SK-N-SH treated with all-trans-retinoic acid at 6 μM for 48 hours (cell line): ENCODE measurements at places on chromosomes 7 and 10.
A peak's percentile ranks its signal among the peaks of the same experiment; 100 is the strongest.

DNA sequence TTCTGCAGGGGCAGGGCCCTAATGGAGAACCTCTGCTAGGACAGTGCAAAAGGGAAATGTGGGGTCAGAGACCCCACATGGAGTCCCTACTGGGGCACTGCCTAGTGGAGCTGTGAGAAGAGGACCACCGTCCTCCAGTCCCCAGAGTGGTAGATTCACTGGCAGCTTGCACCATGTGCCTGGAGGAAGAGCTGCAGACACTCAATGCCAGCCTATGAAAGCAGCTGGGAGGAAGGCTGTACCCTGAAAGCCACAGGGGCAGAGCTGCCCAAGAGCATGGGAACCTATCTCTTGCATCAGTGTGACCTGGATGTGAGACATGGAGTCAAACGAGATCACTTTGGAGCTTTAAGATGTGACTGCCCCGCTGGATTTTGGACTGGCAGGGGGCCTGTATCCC lies 20.3 kb upstream of the GNAT3 start:
- no peak for ATAC-seq

GRCh38 chr7:54823776-54824175 lies 64.8 kb upstream of the SEC61G start:
- no peak for ATAC-seq

DNA sequence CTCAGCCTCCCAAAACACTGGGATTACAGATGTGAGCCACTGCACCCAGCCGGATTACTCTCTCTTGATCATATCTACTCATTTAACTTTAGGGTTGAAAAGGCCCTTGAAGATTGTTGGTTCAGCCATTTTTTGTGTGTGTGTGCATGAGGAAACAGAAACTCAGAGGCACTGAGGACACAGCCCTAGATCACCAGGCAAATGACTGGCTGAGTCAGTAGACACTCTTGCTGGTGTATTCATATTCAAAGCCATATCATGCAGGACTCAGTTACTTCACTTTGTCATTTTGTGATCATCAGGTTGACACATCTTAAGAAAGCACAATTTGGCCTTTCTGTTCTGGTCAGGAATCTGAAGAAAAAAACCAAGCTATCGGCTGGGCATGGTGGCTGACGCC lies 253.4 kb downstream of the TRIL start:
- no peak for ATAC-seq

- ATAC-seq, result peak; percentile 12; the same call in 1 of the 3 replicates
Measured at GRCh38 chr7:116443646-116444045, 55.9 kb upstream of the CAV2 start.

DNA sequence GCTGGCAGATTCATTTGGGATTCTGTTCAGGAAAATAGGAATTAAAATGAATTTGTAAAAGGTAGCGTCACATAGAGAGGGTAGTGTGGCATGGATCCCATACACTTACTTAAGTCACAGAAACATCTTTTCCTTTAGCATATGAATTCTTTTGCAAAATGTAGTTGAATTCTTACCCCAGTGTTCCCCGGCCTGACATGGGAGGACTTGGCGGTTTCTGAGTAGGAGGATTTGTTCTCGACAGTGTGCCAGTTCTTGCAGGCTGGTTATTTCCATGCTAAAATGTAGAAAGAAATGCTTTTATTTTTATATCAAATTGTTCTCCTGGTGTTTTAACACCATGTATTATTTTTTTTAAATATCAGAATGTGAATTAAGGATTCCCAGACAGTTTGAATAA lies 72.6 kb downstream of the PDSS1 start:
- ATAC-seq, result no peak

GRCh38 chr10:5566614-5567013 lies 41.9 kb downstream of the CALML3 start:
- no peak for ATAC-seq

GRCh38 chr10:90862908-90863514 lies 5.2 kb upstream of the HTR7 start:
- ATAC-seq, result peak; percentile 33; the same call in 1 of the 3 replicates

- no peak for ATAC-seq
Measured at GRCh38 chr7:102889851-102890250, 22.9 kb upstream of the LRRC17 start.

- no peak for ATAC-seq
Measured at GRCh38 chr10:63901228-63901627, 380.0 kb downstream of the REEP3 start.

DNA sequence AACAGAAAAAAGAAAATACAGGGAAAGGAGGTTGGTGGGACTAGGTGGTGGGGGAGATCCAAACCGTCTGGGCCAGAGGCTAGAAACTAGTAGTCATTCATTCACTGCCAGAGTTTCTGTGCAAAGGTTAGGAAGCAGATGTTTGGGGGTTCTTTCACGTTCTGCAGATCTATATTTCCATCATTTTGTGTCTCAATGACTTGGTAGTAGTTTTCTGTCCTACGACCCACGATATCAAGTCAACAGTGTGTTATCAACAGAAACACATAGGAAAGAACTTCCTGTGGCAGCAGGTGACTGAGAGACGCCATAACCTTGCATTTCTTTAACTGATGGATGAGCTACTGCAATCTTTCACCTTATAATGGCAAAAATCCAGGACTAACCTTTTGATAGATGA lies 1.8 kb downstream of the CEP55 start:
- no peak for ATAC-seq

GRCh38 chr10:36455526-36456133 lies 669.8 kb upstream of the ANKRD30A start:
- ATAC-seq, result no peak

DNA sequence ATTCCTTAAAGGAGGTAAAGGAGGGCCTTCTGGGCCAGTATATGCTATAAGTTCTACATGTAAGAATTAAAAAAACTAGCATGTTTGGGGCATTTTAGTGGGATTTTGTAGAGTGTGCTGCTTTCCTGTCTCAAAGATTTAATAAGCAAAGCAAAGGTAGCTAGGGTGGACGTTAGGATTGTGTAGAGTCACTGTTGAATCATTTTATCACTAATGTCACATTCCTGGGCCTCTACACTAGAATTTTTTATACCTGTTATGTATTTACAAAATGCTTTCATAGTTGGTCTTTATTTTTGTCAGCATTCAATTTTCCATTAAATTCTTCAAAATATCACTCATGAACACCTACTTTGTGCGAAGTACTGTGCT lies 139.4 kb upstream of the PHYHIPL start:
- no peak for ATAC-seq

DNA sequence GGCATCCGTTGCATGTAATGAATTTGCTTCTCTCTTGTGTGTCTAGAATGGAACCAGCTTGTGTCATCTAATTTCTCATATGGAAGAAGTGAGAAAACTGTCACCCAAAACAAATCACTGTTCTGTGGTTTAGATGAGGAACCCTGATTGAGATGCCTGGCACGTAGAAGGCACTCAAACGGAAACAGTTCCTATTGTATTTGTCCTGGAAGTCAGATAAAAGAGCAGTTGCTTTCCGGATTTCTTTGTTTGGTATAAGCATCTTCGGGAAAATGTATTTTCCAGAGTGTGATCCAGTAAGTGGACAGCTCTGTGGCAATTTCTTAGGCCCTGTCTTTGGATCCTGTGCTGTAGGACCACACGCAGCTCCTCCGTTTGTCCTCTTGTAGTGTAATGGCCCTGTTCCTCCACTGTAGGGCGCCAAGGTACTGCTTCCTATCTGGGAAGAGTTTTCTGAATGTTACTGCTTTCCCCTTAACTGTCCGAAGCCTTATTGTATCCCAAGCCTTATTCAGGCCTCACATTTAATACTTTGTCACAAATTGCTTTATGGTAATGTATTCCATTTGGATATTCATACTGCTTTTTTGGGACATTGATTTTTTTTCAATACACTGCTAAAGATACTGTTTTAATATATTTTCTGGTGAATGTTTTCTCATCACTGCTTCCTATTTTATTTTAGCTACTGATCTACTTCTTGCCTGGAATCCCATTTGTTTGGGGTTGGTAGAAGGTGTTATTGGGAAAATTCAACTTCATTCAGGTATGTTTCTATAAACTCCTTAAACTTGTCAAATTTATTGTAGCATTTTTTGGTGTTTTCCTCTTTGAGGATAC lies 24.8 kb downstream of the INPP5F start:
- peak; percentile 97 for ATAC-seq

- ATAC-seq, result no peak
Measured at GRCh38 chr7:42883950-42884349, 27.9 kb downstream of the C7orf25 start.

DNA sequence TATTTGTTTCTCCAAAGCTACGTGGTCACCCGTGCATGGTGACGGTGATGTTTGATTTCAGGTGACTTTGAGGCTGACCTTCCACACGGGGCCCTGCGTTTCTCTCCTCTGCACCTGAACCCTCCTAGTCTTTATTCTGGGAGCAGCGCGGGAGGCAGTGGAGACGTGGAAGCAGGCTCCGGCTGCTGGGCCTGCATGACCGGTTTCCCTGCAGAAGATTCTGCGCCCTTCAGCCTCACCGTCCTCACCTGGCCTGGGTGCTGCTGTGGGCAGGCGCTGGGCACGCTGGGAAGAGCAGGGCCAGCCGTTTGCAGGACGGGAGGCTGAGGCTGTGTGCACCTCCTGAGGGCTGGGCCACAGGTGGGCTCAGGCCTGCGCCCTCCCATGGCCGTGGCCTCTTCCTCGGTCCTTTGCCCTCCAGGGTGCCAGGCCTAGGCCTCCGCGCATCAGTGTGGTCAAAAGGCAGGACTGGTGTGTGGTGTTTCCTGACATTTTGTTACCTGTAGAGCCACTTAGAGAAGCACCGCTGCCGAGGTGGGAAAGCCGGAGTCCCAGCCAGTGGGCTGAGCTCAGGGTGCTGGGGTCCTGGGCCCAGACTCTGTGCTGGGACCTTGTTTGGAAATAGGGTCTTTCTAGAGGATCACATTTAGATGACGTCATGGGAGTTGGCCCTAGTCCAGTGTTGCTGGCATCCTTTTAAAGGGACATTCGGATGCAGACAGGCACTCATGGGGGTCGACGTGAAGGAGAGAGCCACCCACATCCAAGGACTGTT lies 478.3 kb downstream of the DNAJB6 start:
- ATAC-seq, result no peak

GRCh38 chr10:1394155-1394912 lies 338.1 kb downstream of the WDR37 start:
- no peak for ATAC-seq

DNA sequence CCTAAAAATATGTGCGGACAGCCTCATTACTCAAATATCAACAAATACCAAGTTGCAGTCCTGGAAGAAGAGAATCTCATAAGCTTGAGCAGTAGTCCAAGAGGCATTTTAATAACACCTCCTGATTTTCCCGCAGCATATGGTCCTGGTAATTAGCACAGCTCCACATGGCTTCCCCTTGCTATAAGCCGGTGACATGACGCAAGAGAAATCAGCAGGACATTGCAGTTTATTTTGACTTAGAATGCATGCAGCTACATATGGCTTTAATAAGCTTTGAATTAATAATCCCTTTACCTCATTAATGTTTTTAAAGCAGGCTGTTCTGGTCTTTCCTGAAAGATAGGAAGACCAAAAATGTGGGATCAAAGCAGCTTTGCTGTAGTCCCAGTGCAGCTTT lies 137.6 kb downstream of the RAMP3 start:
- ATAC-seq, result no peak; the same call in 2 of the 3 replicates

GRCh38 chr7:141522657-141523342 lies 28.4 kb upstream of the AGK start:
- no peak for ATAC-seq

GRCh38 chr10:79487296-79488194 lies 24.8 kb upstream of the EIF5AL1 start:
- ATAC-seq, result peak; percentile 82

DNA sequence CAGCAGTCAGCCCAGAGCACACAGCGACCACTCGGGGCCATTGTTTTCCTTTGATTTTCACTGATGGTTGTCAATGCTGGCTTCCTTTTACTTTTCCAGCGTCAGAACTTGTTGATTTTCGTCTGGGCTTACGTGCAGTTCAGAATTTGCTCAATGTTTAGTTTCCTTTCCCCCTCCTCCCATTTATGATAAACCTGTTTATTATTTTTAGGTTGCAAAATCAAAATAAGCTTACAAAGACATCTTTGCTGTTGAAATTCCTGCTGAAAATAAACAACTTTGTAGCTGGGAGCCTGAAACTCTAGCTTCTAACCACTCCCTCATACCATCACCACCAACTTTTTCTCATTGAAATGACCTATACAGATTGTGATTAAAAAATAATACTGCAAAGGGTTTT lies 83.1 kb upstream of the LYZL1 start:
- no peak for ATAC-seq
